ENCODE measurements at places on chromosomes 7 and 10.

DNA sequence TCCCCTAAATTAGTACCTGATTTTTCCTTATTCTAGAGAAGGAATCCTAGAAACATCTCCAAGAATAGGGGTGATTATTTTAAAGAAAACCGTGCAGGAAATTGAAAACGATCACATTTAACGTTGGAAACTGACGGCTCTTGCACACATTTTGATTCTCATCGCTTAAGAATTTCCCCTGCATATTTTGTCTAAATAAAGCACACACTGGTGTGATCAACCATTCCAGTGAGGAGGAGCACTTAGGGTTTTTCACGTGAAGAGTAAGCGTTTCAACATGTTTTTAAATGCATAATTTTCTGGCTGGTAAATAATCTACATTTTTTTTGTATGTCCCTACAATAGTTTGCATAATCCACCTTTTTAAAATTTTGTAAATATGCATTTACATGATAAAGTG lies 229.7 kb upstream of the PFKP start:
- no peak for DNase-seq

DNA sequence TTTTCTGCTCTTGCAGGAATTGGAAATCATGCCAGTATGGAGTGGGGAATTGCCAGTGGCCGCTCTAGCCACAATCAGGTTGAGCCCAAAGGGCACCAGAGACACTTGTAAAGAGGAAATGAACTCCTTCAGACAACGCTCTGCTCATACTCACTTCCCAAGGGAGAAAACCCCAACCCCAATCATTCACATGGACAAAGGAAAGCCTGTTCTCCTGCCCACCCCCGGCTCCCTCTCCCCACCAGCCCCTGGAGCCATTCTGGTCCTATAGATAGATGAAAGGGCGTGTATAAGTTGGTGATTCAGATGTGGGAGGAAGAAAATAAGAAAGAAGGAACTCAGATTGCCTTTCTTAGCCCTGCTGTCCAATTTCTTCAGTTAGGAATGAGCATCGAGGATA lies 57.4 kb downstream of the GFRA1 start:
- DNase-seq: no peak

DNA sequence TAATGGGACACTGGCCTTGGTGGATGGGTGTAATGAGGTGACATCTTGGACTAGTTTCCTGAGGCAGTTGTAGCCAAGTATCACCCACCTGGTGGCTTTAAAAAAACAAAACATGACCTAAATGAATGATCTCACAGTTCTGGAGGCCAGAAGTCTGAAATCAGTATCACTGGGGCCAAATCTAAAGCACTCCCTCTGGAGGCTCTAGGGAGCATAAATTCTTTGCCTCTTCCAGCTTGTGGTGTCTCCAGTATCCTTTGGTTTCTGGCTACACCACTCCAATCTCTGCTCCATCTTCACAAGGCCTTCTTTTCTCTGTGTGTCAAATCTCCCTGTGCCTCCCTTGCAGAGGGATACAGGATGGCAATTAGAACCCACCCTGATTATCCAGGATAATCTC lies 342.9 kb downstream of the CALN1 start:
- no peak for DNase-seq

GRCh38 chr10:8677642-8678041 lies 623.2 kb downstream of the GATA3 start:
- no peak for DNase-seq

DNA sequence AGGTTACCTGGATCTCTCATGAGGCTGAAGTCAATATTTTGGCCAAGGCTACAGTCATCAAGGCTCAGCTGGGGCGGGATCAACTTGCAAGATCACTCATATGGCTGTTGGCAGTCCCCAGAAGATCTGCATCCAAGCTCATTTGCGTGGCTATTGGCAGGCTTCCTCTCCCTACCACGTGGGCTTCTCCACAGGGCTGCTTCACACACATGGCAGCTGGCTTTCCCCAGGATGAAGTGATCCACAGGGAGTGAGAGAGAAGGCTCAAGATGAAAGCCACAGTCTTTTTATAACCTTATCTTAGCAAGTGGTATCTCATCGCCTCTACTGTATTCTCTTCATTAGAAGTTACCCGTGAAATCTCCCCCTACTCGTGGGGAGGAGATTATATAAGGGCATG lies 167.4 kb downstream of the TMEM26 start:
- DNase-seq: no peak

DNA sequence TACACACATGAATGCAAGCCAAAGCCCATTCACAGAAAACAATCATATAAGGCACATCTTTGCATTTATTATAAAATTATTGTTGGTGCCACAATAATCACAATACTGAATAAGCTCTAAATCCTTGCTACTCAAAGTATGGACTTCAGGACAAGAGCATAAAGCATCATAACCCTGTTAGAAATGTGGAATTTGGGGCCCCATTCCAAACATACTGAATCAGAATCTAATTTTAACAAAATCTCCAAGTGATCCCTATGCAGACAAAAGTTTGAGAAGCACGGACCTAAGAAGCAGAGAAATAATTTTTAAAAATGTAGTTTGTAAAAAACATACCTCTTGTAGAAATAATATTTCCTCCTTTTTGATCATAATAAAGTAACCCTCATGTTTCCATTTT lies 199.2 kb downstream of the IMMP2L start:
- no peak for DNase-seq

- DNase-seq: no peak
Measured at GRCh38 chr7:82428186-82428961, 15.2 kb downstream of the CACNA2D1 start.

Data from forelimb muscle (tissue), 1 donor.